Natural killer cell treated with Interleukin-12 subunit alpha and Interleukin-12 subunit beta and Interleukin-15 and Interleukin-18, amount 100 ng/mL, for 72 hours (primary cell): ENCODE measurements at places on chromosomes 7 and 10. TPM values are rescaled to one million over a fixed set of nuclear protein-coding genes. Genes with fewer than 3 reads are reported as not detected.

DNA sequence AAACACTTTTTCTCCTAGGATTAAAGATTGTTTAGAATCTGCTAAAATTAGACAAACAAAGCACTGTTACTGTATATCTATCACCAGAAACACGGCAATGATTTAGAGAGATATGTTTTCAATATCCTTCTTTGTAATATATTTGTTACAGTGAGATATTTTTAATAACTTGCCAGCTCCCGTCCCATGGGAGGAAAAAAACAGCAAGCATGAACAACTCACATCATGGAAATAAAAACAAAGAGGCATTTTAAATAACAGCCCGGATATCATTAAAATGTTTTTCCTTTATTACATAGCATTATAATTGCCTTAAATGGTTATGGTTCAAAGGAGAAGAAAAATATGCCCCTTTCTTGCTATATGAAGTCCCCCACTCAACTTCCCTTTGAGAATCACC is 272.1 kb downstream of the BMPER start:
- DNase-seq, result no peak

Gene TFPI2
- total RNA-seq, result not detected

DNA sequence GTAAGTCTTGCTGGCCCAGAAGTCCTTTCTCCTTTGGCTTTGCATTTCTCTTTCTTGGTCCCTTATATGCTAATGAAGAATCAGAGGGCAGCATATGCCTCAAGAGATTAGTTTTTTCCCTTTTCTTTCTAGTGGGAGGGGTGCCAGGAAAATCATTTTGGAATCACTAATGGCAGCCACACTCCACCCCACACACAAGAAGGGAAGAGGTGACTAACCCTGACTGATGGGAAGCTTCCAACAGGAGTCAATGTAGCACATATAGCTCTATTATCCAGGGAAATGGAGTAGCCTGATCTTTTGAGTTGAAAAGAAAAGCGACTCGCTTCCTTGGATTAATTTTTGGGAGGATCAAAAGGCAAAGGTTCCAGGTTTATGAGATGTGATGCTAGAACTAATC is 225.3 kb downstream of the KIF20B start:
- no peak for DNase-seq

DNA sequence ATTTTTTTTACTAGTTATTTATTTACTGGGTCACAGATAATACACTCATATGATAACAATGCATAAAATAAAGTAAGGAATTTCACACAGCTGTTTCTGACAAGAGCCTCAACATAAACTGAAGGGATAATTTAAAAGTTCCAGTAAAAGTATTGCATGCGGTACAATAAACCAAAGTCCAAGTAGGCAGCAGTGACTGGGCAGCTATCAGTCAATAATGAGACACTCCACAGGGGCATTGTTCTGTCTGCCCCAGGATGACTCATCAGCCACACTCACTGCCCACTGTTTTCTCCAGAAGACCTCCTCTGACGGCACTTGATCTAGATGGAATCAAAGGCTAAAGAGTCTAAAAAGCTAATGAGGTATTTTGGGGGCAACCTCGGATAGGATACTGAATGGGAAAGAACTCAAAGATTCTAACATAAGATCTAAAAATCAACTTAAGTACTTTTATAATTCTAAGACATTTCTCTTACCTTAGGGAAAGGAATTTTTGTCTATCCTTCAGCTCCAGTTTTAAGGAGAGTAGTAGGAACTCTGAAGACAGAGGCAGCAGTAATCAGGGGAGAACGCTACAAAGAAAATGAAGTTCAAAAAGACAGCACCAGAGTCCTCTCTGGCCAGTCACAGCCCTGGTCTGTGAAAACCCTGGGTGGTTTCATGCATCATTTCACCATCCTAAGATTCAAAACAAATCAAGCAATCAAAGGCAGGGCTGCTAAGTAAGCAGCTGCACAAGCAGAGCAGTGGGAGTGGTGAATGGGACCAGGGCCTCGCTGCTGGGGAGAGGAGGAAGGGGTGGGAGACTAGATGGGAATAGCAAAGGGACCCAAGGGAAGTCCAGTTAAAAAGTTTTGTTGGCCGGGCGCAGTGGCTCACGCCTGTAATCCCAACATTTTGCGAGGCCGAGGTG is 175.1 kb downstream of the AVL9 start:
- DNase-seq, result no peak

Gene GRB10
- total RNA-seq, result 0.48 TPM

Gene RNF148
- not detected for total RNA-seq

Gene PGAM2
- total RNA-seq, result not detected

GRCh38 chr10:62045765-62046521 is 144.4 kb downstream of the ARID5B start:
- no peak for DNase-seq

Gene SPDYE8
- total RNA-seq, result not detected

DNA sequence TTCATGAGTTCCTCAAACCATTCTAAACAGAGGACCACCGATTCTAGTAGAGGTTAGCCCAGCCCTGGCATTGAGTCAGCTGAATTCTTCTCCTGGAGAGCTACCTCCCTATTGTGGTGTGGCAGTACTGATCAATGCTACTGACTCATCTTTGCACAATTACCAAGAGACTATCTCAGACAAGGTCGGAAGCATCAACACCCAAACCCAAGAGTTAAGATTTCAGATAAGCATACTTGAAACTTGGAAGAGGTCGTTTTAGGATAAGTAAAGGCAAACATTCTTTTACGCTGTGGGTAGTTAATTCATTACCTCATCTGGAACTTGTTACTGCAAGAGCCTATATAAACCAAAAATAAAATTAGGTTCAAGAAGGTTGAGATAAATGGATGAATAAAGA is 154.6 kb upstream of the NRBF2 start:
- no peak for DNase-seq
